SHP77 (cell line): ENCODE measurements at places on chromosomes 2 and 18.

GRCh38 chr2:190446193-190446592, 38.0 kb downstream of the MFSD6 start:
- no peak for DNase-seq

GRCh38 chr2:173226899-173227698, 127.6 kb upstream of the CDCA7 start:
- no peak for DNase-seq

GRCh38 chr2:163347982-163348856, 387.6 kb downstream of the FIGN start:
- no peak for DNase-seq

DNA sequence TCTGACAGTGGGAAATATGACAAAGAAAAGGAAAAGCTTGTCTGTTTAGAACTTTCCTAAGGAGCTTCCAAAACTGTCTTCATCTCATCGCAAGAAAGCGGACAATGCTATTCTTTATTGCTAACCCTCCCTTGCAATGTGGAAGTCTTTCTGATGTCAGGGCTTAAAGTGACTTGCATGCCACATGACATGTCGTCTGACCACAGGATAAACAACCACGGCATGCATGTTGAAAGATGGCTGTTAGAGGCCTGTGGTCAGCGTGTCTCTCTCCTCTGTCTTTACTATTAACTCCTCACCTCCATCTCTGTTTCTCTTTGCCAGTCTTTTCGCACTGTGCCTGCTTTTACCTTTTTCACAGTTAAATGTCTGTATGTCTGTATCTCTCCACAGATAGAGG, 389.8 kb downstream of the LNPK start:
- no peak for DNase-seq

- DNase-seq = no peak
Measured at GRCh38 chr2:120539937-120540718, 194.2 kb downstream of the INHBB start.

- no peak for DNase-seq
Measured at GRCh38 chr18:49691177-49691608, 122.1 kb downstream of the ACAA2 start.

GRCh38 chr2:72954376-72955227, 37.3 kb downstream of the EMX1 start:
- no peak for DNase-seq

DNA sequence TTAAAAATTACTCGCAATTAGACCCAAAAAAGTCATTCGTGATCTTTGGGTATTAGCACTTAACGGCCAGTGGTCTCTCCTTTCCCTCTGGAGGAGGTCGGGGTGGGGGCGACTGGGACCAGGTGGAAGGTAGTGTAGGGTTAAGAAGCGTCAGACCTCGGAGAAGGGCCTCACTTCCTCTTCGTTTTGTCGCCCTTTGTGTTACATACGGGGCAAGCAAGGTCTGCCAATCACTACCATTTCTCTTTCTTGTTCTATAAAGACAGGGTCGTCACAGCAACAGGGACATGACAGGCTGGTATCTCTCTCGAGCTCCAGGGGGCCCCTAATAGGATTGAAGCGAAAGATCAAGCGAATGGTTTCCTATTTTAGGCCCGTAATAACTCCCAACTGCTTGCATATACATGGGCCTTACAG, 136.6 kb downstream of the INSIG2 start:
- no peak for DNase-seq

DNA sequence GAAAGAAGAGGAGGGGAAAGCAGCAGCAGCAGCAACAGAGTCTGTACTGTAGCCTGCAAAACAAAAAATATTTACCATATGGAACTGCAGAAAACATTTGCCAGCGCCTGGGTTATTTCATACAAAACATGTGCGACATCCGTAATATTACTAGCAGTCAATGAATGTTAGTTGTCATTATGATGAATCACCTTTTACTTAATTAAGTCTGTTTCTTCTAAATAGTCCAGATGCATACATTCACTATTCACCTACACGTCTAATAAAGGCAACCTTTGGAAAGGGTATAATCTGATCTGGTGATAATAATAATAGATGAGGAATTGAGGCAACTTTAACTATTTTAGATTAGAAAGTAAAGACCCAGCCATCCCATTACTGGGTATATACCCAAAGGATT, 426.3 kb upstream of the ST6GAL2 start:
- DNase-seq = no peak

GRCh38 chr18:21439431-21439846, 161.1 kb downstream of the ESCO1 start:
- DNase-seq = no peak

DNA sequence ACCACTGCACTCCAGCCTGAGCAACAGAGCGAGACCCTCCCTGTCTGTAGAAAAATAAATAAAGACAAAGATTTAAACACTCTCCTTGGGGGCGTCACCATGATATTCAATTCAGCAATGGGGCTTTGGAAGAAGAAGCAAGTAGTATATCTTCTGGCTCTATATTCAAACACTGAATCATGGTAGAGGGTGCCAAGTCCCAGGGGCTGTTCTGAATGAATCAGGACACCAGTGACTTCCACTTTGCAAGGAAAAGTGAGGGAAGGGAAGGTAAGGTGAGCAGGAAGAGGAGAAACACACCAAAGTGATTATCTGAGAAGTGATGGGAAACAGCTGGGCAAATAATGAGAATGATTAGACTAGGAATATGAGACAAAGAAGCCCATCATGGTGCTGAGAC, 80.5 kb downstream of the AAK1 start:
- DNase-seq = no peak

GRCh38 chr2:200765139-200765951, 46.4 kb upstream of the BZW1 start:
- DNase-seq = no peak

DNA sequence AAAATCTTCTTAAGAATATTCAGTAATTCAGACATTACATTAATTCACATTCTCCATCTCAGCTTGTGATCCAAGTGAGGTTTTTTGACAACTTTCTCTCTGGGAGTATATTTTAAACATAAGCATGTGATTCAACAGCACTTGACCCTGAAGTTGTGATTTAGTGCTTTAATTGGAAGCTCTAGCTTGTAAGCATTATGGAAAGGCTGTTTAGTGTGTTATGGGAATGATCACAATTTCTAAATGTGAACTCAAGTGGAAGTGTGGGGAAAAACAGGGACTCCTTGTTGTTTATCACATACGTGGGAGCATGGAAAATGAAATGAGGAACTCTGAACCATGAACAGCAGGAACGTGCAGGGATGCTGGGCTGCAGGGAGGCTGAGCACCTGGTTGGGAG, 148.9 kb upstream of the BCL2L11 start:
- no peak for DNase-seq

DNA sequence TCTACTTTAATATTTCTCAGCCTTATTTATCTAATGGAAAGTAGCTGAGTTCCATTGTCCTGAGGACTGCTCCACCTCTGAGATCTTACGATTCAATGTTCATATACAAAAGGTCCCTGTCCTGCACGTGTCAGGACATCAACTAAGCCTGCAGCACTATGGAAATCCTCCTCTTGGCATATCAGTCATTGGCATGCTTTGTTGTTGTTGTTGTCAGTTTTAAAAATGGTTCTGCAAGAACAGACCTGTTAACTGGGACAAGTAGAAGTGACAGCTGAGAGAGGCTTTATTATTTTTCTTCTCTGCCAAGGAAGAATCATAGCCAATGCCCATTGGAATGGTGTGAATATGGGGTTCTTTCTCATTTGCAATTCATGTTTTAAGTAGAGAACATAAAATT, 450.1 kb upstream of the PKDCC start:
- no peak for DNase-seq
